Kidney (tissue), 22 donors: ENCODE measurements at places on chromosomes 16 and 17. TPM values are rescaled to one million over a fixed set of nuclear protein-coding genes. Genes with fewer than 3 reads are reported as not detected.
A peak's percentile ranks its signal among the peaks of the same experiment; 100 is the strongest.

GRCh38 chr17:72778169-72779151 lies 314.0 kb downstream of the SLC39A11 start:
- no peak for DNase-seq

DNA sequence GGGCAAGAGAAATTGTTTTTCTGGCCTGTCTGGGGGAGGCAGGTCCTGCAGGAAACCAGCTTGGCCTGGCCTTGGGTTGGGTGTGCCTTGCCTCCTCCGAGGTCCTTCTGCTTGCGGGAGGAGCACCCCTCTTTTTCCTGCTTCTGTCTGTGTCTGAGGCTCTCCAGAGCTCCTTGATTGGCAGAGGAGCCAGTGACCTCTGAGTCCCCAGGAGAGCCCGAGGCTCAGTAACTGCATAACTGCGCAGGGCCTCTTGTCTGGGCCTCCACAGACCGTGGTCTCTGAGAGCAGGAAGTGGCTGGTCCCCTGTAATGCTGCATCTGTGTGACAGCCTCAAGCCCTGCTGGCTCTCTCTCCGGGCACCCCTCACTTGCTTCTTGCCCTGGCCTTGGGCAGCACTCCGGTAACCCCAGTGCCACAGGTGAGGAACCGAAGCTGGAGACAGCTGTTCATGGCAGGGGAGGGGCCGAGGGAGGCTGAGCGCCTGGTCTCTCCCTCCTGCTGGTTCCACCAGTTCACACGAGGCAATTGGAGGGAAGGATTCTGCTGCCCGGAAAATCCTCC lies 1.6 kb downstream of the CAPN15 start:
- DNase-seq, result no peak

DNA sequence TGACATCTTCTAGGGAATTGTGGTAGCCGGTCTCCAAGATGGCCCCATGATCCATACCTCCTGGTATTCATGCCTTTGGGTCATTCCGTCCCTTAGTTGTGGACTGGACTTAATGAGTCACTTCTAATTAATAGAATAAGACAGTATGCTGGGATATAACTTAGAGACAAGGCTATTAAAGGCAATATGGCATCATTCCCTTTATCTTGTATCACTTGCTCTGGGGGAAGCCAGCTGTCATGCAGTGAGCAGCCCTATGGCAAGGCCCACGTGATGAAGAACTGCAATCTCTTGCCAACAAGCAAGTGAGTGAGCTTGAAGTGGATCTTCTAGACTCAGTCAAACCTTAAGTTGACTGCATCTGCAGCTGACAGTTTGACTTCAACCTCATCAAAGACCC lies 97.8 kb upstream of the MED13 start:
- no peak for DNase-seq

- no peak for DNase-seq
Observed at GRCh38 chr17:46977750-46978488, 1.1 kb downstream of the RPRML start.

- no peak for DNase-seq
Observed at GRCh38 chr17:39804839-39805238, 59.3 kb downstream of the IKZF3 start.

GRCh38 chr16:29139261-29139802 lies 154.5 kb downstream of the LAT start:
- DNase-seq, result peak; percentile 34

- no peak for DNase-seq
Observed at GRCh38 chr16:75965504-75966374, 239.4 kb upstream of the CPHXL start.

Gene VTN
- polyA plus RNA-seq, result 3.5 TPM

Gene WFIKKN1
- polyA plus RNA-seq, result 1.8 TPM

- no peak for DNase-seq
Observed at GRCh38 chr17:31175237-31175636, 80.5 kb downstream of the NF1 start.

Gene KRTAP9-9
- polyA plus RNA-seq, result not detected

GRCh38 chr16:1895068-1895467 lies 23.1 kb upstream of the MEIOB start:
- DNase-seq, result no peak

Gene NUBP1
- polyA plus RNA-seq, result 47.7 TPM

- no peak for DNase-seq
Observed at GRCh38 chr17:13442361-13442760, 159.4 kb downstream of the HS3ST3A1 start.

DNA sequence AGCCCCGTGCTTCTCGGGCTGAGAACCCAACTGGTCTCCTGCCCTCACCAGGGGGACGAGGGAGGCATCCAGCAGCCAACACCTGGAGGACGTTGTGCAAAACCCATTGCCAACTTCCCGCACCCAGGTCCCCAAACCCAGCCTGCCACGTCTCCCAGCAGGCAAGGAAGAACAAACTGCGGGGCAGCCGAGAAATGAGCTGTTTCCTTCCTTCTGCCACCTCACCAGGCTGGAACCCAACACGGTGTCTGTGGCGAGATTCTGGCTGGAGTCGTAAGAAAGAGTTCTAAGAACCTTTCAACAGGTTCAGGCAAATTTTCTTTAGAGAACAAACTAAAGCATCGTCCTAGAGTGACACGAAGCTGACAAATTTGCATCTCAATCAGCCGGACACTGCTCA lies 3.6 kb downstream of the SLC43A2 start:
- DNase-seq, result no peak

GRCh38 chr17:44177640-44178039 lies 7.1 kb downstream of the ASB16 start:
- no peak for DNase-seq
